Camera-type eye (tissue), 1 donor: ENCODE measurements at places on chromosomes 6 and 20. TPM values are rescaled to one million over a fixed set of nuclear protein-coding genes. Genes with fewer than 3 reads are reported as not detected.

Gene TGM3
- 0.66 TPM for total RNA-seq

Gene NKX2-2
- not detected for total RNA-seq

Gene CYP24A1
- total RNA-seq: 0.38 TPM

Gene SLC44A4
- 3.0 TPM for total RNA-seq
